ENCODE measurements at places on chromosomes 4 and X.
A peak's percentile ranks its signal among the peaks of the same experiment; 100 is the strongest.

GRCh38 chrX:41981481-41982013 lies 58.2 kb upstream of the CASK start:
- DNase-seq: no peak
- no peak overlapping the region for H3K27ac ChIP-seq
- H3K27me3 ChIP-seq: no peaks in the 10 kb centered on the region
- no peaks in the 10 kb centered on the region for H3K4me1 ChIP-seq
- no peak overlapping the region for H3K4me3 ChIP-seq

- no peak overlapping the region for H3K4me3 ChIP-seq
- no peak for DNase-seq
- no peak overlapping the region for H3K27ac ChIP-seq
- H3K27me3 ChIP-seq: no peaks in the 10 kb centered on the region
Measured at GRCh38 chrX:50111742-50112141, 89.1 kb downstream of the AKAP4 start.

GRCh38 chrX:25288676-25289075 lies 272.9 kb upstream of the ARX start:
- H3K36me3 ChIP-seq: no peaks in the 10 kb centered on the region
- peaks cover 29% of the 10 kb centered on the region for H3K27me3 ChIP-seq
- no peak for DNase-seq
- no peak overlapping the region for H3K4me3 ChIP-seq
- H3K4me1 ChIP-seq: no peaks in the 10 kb centered on the region

GRCh38 chr4:11287055-11287454 lies 141.6 kb downstream of the HS3ST1 start:
- no peak for DNase-seq
- no peaks in the 10 kb centered on the region for H3K4me1 ChIP-seq

GRCh38 chr4:9816285-9816684 lies 34.9 kb downstream of the DRD5 start:
- no peaks in the 10 kb centered on the region for H3K36me3 ChIP-seq
- peaks cover 36% of the 10 kb centered on the region for H3K27me3 ChIP-seq

DNA sequence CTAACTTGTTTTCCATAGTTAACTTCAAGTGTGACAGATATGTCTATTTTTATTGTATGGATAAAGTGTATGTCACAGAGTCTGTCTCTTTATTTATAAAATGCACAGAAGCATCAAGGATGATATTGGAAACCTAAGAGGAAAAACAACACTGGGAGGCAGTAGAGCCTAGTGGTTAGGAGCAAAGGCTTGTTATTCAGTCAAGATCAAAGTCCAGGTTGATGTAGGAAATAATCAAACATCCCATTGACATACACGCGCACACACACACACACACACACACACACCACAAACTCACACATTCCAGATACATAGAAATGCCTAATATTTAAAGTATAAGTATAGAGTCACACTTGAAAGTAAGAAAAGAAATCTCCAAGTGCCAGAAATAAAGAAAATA lies 206.8 kb downstream of the CHRDL1 start:
- H3K4me3 ChIP-seq: no peak overlapping the region
- peaks cover 15% of the 10 kb centered on the region for H3K4me1 ChIP-seq
- no peaks in the 10 kb centered on the region for H3K36me3 ChIP-seq
- no peak overlapping the region for H3K27ac ChIP-seq

DNA sequence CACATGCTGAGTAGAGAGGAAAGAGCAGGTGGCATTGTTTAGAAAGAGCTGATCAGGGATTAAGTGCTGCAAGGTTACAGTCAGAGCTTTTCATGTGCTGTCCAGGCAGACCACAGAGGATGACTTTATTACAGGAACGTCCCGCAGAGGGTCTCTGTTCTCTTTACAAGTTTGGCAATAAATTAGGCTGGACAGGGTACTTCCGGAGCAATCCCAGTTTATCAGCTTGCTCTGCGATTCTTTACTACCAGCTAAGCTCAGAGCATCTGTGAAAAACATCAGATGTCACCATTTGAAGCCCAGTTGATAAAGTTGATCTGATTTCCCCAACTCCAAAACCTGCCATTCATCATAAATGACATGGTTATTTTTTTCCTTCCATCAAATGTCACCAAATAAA lies 633.1 kb downstream of the NLGN4X start:
- no peaks in the 10 kb centered on the region for H3K36me3 ChIP-seq
- DNase-seq: no peak
- no peaks in the 10 kb centered on the region for H3K27me3 ChIP-seq
- H3K4me3 ChIP-seq: no peak overlapping the region
- peaks cover 9% of the 10 kb centered on the region for H3K4me1 ChIP-seq
- no peak overlapping the region for H3K27ac ChIP-seq

DNA sequence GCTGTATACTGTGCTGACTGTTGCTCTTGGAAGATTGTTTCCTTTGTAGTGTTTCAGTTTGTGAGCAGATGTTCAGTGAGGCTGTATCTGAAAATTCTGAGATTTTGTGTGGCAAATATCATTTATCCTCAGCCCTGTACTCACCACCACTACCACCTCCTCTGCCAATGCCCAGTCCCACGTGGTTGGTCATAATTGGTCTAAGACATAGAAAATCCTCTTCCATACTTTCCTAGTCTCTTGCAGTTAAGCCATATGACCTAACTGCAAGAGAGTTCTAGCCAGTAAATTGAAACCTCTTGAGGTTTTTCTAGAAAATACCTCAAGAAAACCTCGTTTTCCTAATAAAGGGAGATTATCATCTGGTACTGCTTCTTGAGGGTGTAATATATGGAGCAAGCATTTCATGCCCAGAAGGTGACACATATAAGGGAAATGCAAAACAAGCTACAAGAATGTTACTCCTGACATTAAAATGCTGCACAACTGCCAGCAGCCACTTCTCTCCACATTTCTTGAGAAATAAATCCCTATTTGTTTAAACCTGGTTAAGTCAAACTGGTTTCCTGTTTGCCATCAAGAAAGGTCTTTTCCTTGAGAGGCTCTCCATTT lies 32.8 kb downstream of the ABCE1 start:
- H3K27me3 ChIP-seq: no peaks in the 10 kb centered on the region
- DNase-seq: no peak
- no peak overlapping the region for H3K4me3 ChIP-seq
- peaks cover 4% of the 10 kb centered on the region for H3K4me1 ChIP-seq
- H3K27ac ChIP-seq: peak overlapping the region; percentile 44

- no peaks in the 10 kb centered on the region for H3K4me1 ChIP-seq
- DNase-seq: no peak
- no peaks in the 10 kb centered on the region for H3K36me3 ChIP-seq
- no peak overlapping the region for H3K4me3 ChIP-seq
Measured at GRCh38 chrX:26845056-26845455, 618.1 kb downstream of the PPP4R3C start.

GRCh38 chrX:72461766-72462165 lies 110.9 kb downstream of the HDAC8 start:
- H3K36me3 ChIP-seq: peaks cover 6% of the 10 kb centered on the region
- no peaks in the 10 kb centered on the region for H3K27me3 ChIP-seq
- H3K4me1 ChIP-seq: no peaks in the 10 kb centered on the region
- no peak overlapping the region for H3K27ac ChIP-seq
- DNase-seq: no peak

DNA sequence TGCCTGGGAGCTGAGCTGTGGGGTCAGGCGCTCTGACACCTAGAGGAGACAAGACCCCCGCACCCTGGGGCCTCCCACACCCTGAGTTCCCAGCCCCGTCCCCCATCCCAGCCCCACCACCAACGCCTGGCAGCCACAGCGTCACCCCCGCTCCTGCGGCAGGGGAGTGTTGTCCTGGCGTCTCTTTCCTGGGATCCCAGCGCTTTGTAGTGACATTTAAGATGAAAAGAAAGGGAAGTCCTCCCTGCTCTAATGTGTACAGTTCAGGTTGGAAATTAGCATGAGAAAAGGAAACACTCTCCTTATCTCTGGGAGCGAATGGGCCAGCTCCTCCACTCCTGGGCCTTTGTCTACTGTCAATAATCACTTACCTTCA lies 112.1 kb downstream of the FAM53A start:
- H3K36me3 ChIP-seq: no peaks in the 10 kb centered on the region
- no peak for DNase-seq
- peaks cover 35% of the 10 kb centered on the region for H3K27me3 ChIP-seq
- no peak overlapping the region for H3K4me3 ChIP-seq

- no peaks in the 10 kb centered on the region for H3K36me3 ChIP-seq
- no peaks in the 10 kb centered on the region for H3K27me3 ChIP-seq
- H3K27ac ChIP-seq: no peak overlapping the region
- H3K4me1 ChIP-seq: no peaks in the 10 kb centered on the region
- H3K4me3 ChIP-seq: no peak overlapping the region
Measured at GRCh38 chrX:130887376-130887775, 15.6 kb downstream of the ENOX2 start.

DNA sequence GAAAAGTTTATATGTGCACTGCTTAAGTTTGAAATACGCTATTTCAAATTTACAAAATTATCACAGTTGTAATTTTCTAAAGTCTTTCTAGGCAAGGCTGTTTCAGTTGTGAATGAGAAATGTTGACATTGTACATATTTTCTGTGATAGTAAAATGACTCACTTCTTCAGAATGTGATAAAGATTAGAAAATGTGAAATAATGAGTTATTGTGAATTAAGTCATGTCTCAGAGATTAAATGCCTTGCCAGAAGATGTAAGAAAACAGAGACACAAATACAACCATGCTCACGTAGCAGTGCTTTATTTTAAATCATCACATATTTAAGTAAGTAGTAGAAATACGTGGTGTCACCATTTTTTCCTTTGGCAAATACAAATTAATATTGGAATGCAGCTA lies 768 bp downstream of the CLCN4 start:
- DNase-seq: no peak
- no peaks in the 10 kb centered on the region for H3K36me3 ChIP-seq
- H3K4me1 ChIP-seq: peaks cover 19% of the 10 kb centered on the region
- H3K27me3 ChIP-seq: peaks cover 10% of the 10 kb centered on the region
- H3K27ac ChIP-seq: peak overlapping the region; percentile 60

- no peaks in the 10 kb centered on the region for H3K27me3 ChIP-seq
- H3K4me3 ChIP-seq: no peak overlapping the region
- no peaks in the 10 kb centered on the region for H3K4me1 ChIP-seq
- peaks cover 4% of the 10 kb centered on the region for H3K36me3 ChIP-seq
Measured at GRCh38 chrX:72694170-72694569, 19.9 kb downstream of the PHKA1 start.

DNA sequence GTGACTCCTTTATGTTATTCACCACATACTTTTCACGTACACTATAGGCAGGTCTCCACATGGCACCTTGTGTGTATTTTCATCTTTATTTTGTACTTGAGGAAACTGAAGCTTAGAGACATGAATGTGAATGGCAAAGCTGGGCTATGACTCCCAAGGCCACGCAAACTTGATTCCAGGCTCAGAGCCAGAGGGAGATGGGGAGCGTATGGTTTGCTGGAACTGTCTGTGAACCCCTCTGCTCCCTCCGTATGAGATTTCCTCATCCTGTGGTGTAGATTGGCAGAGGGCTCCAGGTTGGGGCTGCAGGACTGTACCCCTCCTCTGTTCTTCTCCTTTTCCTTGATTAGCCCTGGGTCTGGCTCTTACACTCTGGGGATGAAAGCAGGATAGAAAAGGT lies 16.1 kb upstream of the STARD8 start:
- H3K4me1 ChIP-seq: peaks cover 11% of the 10 kb centered on the region
- H3K27ac ChIP-seq: no peak overlapping the region
- H3K4me3 ChIP-seq: no peak overlapping the region
- no peak for DNase-seq
- H3K36me3 ChIP-seq: no peaks in the 10 kb centered on the region
- H3K27me3 ChIP-seq: no peaks in the 10 kb centered on the region

DNA sequence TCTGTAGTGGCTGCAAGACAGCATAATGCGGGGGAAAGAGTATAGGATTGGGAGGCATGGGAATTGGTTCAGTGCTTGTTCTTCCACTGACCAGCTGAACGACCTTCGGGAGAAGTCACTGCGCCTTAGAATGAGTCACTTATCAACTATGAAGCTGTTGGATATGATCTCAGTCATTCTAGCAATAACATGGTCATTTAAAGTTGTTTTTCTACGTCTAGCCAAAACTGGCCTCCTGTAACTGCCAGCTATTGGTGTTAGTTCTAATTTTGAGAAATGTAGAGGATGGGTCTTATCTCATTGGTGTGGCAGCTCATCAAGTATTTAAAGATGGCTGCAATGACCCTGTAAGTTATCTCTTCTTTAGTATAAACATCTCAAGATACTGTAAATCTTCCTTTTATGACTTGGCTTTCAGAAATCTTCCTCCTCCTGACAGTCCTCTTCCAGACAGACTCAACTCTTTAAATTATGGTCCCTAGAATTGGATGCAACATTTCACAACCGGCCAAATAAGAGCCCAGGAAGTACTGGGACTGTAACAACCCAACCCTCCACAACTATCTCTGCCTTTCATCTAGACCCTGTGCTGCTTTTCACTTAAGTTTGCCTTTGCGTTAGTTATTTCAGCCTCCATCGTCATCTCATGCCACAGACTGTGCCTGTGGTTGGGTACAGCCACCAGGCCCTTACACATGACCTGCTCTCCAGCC lies 243.3 kb downstream of the CBR4 start:
- DNase-seq: no peak
- peaks cover 21% of the 10 kb centered on the region for H3K36me3 ChIP-seq
- H3K27me3 ChIP-seq: no peaks in the 10 kb centered on the region
- H3K4me1 ChIP-seq: peaks cover 23% of the 10 kb centered on the region
- H3K27ac ChIP-seq: peak overlapping the region; percentile 80

DNA sequence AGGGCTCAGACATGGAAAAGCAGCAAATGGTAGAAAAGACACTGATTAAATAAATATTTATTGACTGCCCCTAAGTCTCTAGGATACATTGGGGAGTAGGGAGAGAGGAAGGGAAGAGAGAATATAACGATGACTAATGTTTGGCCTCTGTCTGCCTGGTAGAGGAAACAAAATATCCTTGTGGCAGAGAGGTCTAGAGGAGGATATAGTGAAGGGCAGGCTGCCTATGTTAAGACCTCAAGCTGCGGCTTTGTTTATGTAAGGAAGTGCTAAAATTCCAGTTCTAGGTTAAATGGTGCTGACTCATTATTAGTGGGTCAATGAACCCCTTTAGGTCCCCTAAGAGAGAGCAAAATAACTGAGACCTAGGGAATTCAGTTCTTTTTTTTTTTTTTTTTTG lies 427.3 kb upstream of the FTHL17 start:
- no peak overlapping the region for H3K27ac ChIP-seq
- H3K27me3 ChIP-seq: peaks cover 7% of the 10 kb centered on the region
- DNase-seq: no peak
- peaks cover 5% of the 10 kb centered on the region for H3K36me3 ChIP-seq

GRCh38 chr4:135144498-135144897 lies 942.9 kb upstream of the PABPC4L start:
- H3K4me3 ChIP-seq: no peak overlapping the region
- peaks cover 9% of the 10 kb centered on the region for H3K4me1 ChIP-seq
- no peaks in the 10 kb centered on the region for H3K27me3 ChIP-seq
- no peaks in the 10 kb centered on the region for H3K36me3 ChIP-seq

DNA sequence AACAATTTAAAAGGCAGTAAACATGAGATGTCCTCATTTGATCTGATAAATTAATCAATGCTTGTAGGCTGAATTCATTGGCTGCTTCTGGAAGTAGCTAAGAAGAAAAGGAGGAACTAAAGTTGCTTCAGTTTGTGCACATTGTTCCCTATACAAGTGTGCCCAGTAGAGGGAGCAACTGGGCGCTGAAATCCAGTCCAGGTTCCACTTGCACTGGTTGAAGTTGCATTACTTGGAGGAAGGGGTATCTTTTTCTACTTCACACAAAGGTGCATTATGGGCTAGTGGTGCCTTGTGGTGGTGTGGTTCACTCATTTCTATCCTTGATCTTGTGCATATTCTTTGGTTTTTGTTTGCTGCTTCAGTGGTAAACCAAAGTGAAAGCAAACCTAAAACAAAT lies 67.9 kb upstream of the SOX3 start:
- H3K27ac ChIP-seq: no peak overlapping the region
- H3K36me3 ChIP-seq: no peaks in the 10 kb centered on the region
- peak; percentile 43 for DNase-seq
- no peaks in the 10 kb centered on the region for H3K27me3 ChIP-seq
- no peak overlapping the region for H3K4me3 ChIP-seq

Measured in mesothelial cell of epicardium (in vitro differentiated cells).